ENCODE measurements at places on chromosomes 7 and 10.

- DNase-seq, result peak; percentile 49
Measured at GRCh38 chr10:2927958-2928840, 139.1 kb upstream of the PFKP start.

DNA sequence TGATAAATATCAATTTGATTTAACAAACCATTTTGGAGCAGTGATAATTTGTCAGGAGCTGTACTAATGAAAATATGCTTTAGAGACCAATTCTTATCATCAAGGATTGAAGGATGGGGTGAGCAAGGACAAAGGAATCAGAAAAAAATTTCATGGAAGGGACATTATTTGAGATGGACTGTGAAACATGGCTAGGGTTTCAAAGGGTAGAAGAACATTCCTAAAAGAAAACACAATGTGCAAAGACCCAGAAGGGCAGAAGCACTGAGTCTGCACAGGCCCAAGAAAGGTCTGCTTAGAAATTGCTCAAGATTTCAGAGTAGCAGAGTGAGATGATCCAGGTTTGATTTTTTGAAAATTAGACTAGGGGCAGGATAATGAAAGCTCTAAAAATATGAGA, 174.5 kb downstream of the LRRN3 start:
- no peak for DNase-seq

DNA sequence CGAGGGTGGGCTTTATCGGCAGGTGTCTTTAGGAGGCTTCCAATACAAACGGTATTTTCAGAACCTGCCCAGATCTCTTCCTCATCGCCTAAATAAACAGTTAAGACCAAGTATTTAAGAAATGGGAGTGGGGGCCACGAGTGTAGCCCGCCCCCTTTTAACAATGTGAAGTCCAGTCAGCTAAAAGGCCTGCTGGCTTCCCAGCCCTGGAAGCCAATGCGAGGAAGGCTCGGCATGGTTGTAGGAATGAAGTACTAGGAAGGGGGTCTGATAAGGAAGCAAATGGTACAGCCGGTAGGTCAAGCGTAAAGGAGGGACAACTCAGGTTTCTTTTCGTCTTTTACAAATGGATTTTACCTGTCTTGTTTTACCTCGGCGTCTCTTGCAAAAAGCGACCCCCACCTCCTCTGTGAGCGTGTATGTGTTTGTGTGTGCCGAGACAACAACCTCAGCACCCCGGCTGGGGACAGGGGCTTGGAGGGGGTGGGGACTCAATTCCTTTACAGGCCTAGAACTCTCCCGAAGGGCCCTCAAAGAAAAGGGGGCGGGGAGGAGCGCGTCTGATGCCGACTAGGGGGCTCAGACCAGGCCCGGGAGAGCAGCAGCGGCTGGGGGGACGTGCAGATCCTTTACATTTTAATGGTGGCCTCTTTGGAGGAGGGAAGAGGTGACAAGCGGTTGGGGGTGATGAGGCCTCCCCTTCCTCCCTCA, 147.6 kb downstream of the GPR85 start:
- DNase-seq, result no peak

DNA sequence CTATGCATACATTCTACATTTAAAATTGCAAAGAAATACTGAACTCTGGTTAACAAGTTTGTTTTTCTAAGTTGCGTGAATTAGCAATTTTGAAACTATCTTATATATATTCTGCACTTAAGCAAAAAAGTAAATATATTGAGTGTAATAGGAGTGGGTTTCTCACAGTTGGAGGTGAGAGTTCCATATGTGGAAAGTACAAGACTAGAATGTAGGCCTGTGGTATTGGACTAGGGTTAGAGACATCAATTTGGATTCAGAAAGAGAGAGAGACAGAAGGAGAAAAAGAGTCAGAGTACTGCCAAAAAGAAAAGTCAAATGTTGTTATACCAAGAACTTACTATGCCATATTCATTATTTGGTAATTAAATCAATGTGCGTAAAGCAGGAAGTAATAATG, 47.3 kb upstream of the ITGB8 start:
- DNase-seq, result no peak

- peak; percentile 40 for DNase-seq
Measured at GRCh38 chr7:127650847-127651555, 993 bp upstream of the SND1 start.
